ENCODE measurements at places on chromosomes 5 and 9. TPM values are rescaled to one million over a fixed set of nuclear protein-coding genes. Genes with fewer than 3 reads are reported as not detected.
A peak's percentile ranks its signal among the peaks of the same experiment; 100 is the strongest.

GRCh38 chr5:172299916-172300439, 16.4 kb upstream of the UBTD2 start:
- DNase-seq: no peak

GRCh38 chr9:127786773-127787104, 905 bp downstream of the CDK9 start:
- DNase-seq: no peak

- peak; percentile 59 for DNase-seq
Observed at GRCh38 chr9:126301985-126302603, 24.5 kb upstream of the MVB12B start.

GRCh38 chr9:82242285-82242963, 253.9 kb downstream of the SPATA31D1 start:
- no peak for DNase-seq

Gene ORM2
- not detected for total RNA-seq

Data from left colon (tissue), 2 donors.